Esophagus muscularis mucosa (tissue), 4 donors: ENCODE measurements at places on chromosomes 3 and 15. TPM values are rescaled to one million over a fixed set of nuclear protein-coding genes. Genes with fewer than 3 reads are reported as not detected.

SPATA12 gene
- total RNA-seq, result 0.13 TPM

GPR149 gene
- not detected for total RNA-seq

CADPS gene
- 8.1 TPM for total RNA-seq

P2RY13 gene
- 1.1 TPM for total RNA-seq

SLC2A2 gene
- total RNA-seq, result not detected

GPR176 gene
- 5.1 TPM for total RNA-seq
